Ovary (tissue), 10 donors: ENCODE measurements at places on chromosomes 12 and 14. TPM values are rescaled to one million over a fixed set of nuclear protein-coding genes. Genes with fewer than 3 reads are reported as not detected.

Gene PRB2
- not detected for total RNA-seq

Gene EPS8
- total RNA-seq, result 78.4 TPM

Gene WASHC3
- total RNA-seq, result 50.0 TPM

Gene NTS
- 0.15 TPM for total RNA-seq

Gene GARIN6
- total RNA-seq, result not detected

Gene GALNT9
- 2.8 TPM for total RNA-seq

Gene LLPH
- 21.8 TPM for total RNA-seq

Gene HPD
- 2.9 TPM for total RNA-seq

Gene KERA
- not detected for total RNA-seq

- no peak for DNase-seq
Measured at GRCh38 chr12:71415336-71416231, 24.0 kb upstream of the LGR5 start.

DNA sequence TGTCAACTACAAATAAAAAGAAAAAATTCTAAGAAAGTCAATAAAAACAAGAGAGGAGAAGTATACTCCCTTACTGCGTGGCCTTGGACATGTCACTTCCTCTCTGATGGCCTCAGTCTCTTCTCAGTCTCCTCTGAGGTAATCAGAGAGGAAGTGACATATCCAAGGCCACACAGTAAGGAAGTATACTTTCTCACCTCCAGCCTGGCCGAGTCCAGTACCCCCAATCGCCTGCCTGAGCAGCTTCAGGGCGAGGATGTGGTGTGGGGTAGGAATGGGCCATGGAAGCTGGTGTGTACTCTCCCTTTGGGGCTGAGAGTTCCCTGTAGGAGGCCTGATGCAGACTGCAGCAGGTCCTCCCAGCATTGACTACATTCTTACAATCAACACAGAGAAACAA is 15.8 kb downstream of the VDR start:
- no peak for DNase-seq

GRCh38 chr12:130702966-130703732 is 12.9 kb downstream of the RIMBP2 start:
- no peak for DNase-seq

GRCh38 chr12:105613887-105614286 is 283.4 kb downstream of the C12orf75 start:
- no peak for DNase-seq

- no peak for DNase-seq
Measured at GRCh38 chr12:47800582-47800981, 19.1 kb downstream of the HDAC7 start.

DNA sequence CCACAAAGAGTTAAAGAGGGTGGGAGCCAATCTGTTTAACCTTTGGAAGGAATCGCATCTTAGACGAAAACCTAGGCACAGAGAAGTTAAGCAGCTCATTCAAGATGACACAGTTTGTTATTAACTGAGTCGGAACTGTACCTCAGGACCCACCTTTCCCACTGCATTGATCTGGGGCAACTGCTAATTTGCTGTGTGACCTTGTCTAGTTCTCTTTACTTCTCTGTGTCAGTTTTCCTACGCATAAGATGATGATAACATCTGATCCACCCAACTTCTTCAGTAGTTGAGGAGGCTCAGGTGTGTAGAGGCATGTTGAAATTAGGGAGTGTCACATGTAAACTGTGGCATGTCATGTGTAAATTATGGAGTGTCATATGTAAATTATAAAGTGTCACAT is 186.2 kb downstream of the ZFP36L1 start:
- DNase-seq, result no peak

- no peak for DNase-seq
Measured at GRCh38 chr12:83807871-83808270, 1104.7 kb downstream of the SLC6A15 start.

DNA sequence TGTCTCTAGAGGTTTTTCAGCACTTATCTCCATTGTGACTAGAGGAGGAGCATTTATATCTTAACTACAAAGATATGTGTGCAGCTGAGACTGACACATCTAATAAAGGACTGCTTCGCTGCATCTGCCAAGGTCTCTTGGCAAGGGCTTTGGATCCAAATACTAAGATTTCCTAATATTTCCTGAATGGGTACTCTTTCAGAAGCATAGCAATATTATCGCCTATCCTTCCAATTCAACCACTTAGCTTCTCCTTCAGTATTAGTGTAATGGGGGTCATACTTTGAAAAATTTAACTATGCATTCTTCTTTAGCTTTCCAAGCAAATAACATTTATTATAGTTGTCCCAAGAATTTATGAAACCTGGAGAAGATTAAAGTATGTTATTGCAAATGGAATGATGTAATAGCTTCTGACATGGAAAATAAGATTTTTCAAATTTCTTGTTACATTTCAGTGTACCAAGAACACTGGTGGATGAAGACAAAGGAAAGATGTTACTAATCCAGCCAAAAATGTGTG is 243.0 kb upstream of the PDE3A start:
- DNase-seq, result no peak

DNA sequence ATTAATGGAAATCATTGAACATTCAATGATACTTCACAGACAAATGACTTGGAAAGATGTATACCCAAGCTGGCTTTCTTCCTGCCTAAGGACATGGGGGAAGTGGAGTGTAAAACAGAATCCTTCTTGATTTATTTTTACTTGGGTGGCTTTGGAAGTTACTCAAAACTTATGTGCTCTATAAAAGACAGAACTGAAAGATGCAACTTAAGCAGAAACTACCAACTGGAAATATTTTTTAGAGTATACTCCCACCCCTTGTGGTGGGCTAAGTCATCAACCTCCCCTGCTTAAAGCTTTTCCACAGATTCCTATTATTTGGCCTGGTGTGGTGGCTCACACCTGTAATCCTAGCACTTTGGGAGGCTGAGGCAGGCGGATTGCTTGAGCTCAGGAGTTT is 126.0 kb upstream of the ATP2B1 start:
- DNase-seq, result no peak

GRCh38 chr14:91337699-91338335 is 79.8 kb downstream of the CCDC88C start:
- DNase-seq, result peak; percentile 25

DNA sequence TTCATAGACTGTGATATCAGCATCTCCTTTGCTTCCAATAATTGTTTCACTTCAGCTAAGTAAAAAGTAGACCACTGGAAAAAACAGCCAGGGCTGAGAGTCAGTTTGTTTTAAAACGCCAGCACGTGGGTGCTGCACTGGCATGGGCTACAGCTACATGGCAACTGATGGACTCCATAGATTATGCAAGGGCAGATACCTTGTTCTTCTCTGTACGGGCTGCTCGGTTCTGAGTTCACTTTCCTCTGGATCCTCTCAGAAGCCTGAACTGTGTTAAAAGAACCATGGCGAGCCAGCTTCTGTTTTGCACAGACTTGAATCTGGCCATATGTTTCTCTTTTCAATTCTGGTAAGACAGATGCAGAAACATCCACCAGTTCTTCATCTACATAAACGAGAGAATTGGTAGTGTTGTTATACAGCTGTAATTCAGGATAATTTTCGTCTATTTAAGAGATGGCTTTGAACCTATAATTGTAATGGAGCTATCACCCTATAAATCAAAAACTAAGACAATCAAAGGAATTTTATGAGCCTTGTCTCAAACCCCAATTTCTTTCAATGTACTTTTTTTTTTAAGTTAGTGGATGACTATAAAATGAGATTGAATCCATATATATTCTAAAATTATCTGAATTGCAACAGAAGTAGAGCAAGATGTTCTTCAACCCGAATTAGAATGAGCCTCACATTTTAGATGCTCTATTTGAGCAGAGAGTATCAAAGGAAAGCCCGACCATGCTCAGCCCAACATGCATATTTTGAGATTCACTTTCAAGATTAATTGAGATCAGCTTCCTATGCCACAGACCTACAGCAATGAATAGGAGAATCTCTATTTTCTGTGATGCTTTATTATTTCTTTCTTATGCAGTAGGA is 31.5 kb downstream of the E2F7 start:
- DNase-seq, result no peak

- DNase-seq, result peak; percentile 20
Measured at GRCh38 chr14:104885973-104886689, 21.1 kb downstream of the CEP170B start.

DNA sequence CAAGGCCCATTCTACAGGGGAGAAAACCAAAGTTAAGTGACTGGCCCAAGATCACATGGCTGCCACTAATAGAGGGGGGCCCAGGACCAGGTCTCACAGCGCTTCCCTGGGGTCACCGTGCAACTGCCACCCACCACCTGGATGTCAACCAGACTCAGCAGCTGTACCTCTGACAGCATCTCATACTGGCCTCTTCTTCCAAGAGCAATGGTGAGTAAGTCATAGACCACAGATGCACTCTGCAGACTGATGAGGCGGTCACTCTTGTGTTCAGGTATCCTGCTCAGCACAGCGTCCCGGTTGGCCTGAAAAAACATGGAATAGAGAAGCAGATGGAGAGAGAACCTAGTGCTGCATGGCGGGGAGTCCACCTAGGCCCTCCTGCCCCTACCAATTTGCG is 139.9 kb downstream of the TTC7B start:
- DNase-seq, result no peak

- no peak for DNase-seq
Measured at GRCh38 chr12:49888461-49889151, 15.1 kb downstream of the FAIM2 start.

DNA sequence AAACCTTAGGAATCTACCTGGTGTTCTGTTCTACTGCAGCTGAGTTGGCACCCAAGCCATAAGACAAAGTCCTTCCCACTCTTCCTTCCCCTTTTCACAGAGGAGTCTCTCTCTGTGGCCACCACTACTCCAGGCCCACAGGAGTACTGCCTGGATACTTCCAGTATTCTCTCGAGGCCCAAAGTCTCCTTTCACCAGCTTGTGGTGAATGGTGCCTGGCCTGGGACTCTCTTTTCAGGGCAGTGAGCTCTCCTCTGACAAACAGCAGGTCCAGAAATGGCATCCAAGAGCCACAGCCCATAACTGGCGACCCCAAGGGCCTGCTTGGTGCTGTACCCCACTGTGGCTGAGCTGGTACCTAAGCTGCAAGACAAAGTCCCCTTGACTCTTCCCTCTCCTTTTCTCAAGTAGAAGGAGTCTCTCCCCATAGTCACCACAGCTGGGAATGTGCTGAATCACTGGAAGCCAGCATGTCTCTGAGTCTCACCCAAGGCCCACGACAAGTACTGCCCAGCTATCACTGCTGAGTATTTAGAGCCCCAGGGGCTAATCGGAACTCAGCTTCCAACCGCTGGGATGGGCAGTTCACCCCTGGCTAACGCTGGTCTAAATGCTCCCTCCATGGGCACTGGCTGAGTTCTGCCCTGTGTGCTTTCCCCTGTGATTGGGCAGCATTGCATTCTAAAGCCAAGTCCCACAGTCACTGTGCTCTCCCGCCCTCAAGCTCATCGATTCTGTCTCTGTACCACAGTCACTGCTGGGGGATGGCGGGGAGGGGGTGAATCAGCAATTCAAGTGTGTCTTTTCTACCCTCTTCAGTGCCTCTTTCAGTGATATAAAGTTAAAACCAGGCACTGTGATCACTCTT is 6.1 kb downstream of the A2ML1 start:
- DNase-seq, result no peak

DNA sequence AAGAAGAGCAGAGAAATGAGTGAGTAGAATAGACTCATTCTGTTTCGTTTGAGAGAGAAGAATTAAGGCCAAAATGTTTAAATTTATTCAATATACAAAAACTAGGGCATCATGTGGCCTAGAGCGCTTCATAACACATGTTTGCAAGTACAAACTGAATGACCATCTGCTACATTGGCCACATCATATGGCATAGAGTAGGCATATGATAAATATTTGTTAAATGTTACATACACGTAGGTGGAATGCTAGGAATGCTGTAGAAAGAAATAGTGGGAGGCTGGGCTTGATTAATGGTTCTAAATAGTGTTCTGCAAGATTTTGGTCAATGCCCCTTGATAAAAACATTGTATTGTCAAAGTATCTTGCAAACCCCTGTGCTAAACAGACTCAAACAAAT is 10.8 kb downstream of the MGP start:
- no peak for DNase-seq

DNA sequence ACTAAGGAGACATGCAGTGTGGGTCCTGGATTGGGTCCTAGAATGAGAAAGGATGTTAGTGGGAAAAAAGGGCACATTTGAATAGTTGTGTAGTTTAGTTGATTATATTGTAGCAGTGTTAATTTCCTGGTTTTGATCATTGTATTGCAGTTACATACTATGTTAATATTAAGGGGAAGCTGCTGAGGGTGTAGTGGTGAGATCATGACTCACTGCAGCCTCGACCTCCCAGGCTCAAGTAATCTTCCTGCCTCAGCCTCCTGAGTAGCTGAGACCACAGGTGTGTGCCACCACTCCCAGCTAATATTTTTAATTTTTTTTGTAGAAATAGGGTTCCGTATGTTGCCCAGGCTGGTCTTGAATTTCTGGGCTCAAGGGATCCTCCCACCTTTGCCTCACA is 21.7 kb downstream of the BORCS5 start:
- no peak for DNase-seq

DNA sequence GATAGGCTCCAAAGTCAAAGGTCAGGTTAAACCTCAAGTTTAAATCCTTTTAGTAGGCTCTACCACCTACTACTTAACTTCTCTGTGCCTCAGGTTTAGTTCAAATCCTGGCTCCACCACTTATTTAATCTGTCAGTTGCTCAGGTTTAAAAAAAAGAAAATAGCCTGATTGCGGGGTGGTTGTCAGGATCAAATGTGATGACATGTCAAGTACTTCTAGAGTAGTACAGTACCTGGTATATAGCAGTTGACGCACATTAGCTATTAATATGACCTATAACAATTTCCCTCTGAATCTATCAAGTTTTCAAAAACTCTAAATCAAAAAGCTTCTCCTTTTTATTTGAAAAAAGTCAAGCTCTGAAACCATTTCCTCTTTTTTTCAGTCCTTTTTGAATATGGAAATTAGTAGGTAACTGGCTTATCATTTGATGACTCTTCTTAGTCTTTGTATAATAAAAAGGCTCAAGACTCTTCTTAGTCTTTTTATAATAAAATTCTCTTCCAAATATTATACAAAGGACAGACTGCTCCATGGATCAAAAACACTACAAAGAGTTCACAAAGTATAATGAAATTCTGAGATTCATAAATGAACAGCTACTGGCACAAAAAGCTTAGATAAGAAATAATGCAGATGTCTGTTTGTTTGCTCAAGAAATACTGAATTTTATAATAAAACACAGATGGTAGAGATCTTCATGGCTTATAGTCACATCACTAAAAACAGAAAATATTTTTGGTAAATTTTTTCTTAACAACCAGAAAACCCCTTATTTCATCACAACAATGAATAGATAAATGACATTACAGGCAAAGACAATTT is 5.0 kb downstream of the OSBPL8 start:
- no peak for DNase-seq
